Left lung (tissue), 14 donors: ENCODE measurements at places on chromosomes 3 and 15.
A peak's percentile ranks its signal among the peaks of the same experiment; 100 is the strongest.

- no peak for DNase-seq
Observed at GRCh38 chr3:188257384-188258026, 103.5 kb downstream of the LPP start.

GRCh38 chr3:185926445-185926844 is 11.4 kb downstream of the TRA2B start:
- DNase-seq: no peak

DNA sequence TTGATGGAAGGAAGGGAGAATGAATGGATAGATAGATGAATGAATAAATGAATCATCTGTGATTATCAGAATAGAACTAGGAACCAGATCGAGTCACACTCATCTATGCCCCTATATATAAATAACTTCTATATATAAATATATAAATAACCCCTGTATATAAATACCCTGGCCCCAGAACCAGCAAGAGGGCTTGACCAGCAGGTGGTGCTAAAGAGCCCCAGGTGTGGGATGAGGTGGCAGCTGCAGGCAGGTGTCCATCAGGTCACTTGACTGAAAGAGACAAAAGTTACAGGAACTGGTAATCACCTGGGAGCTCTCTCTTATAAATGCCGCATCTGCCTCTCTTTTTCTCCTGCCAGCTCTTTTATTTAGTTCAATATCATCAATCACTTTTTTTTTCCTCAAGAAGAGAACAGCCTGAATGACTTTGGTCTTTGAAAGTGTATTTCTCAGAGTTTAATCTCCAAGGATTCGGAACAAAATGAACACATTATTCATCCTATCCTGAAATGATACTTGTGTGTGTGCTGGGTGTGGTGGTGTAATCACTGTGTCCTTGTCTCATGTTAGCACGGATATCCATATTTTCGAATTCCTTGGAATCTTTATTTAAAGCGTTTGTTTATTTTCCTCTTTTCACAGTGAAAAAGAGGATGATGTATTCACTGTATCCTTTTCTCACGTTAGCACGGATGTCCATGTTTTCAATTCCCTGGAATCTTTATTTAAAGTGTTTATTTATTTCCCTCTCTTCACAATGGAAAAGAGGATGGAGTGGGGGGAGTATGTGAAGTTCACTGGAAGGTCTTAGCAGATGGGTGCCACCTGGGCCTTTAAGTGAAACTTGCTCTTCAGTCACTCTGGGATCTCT is 35.4 kb upstream of the ATG7 start:
- DNase-seq: peak; percentile 46

DNA sequence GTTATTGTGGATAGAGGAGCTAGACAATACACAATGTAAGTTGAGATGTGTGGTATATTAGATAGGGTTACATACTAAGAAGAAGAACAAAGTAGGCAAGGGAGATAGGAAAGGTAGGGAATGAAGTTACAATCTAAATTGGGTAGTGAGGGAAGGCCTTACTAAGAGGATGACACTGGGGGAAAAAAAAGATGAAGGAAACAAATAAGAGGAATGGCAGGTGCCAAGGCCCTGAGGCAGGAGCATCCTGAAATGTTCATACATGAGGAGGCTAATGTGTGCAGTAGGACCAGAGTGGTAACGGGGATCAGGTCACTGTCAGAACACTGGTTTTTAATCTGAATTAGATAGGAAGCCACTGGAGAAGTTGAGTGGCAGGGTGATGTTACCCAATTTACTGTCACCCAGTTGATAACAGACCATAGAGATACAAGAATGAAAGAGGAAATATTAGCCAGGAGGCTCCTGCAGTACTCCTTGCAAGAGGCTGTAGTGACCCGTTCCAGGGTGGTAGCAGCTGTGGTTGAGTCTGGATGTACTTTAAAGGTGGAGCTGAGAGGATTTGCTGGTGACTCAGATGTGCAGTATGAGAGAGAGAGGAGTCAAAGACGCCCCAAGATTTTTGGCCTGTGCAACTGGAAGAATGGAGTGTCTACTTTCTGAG is 14.4 kb downstream of the RTP1 start:
- DNase-seq: no peak

- DNase-seq: no peak
Observed at GRCh38 chr3:191238321-191238817, 39.3 kb downstream of the OSTN start.

- no peak for DNase-seq
Observed at GRCh38 chr3:132822266-132822665, 100.1 kb upstream of the NPHP3 start.

GRCh38 chr3:11661827-11662226 is 18.1 kb upstream of the VGLL4 start:
- DNase-seq: no peak

DNA sequence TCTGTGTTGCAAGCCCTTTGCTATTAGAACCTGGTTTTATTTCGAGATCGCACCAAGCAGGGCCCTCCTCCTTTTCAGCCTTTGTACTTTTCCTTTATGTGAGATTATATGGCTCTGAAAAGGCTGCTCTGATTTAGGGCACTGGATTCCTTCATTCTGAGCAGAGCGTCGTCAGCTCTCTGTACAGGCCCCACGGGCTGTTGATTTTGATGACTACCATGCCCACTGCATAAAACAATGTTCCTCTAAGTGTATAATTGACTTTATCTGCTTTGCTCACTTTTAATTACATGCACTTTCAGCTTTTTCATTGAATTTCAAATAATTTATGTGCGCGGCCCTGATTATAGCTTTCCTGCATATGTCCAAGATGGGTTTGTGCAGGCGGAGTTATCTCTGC is 4.4 kb upstream of the PSMD6 start:
- no peak for DNase-seq

- DNase-seq: no peak
Observed at GRCh38 chr3:157347577-157348303, 88.9 kb upstream of the PTX3 start.

GRCh38 chr15:67082007-67082536 is 16.7 kb downstream of the SMAD3 start:
- no peak for DNase-seq

GRCh38 chr3:136270179-136270578 is 20.0 kb downstream of the PCCB start:
- DNase-seq: no peak

DNA sequence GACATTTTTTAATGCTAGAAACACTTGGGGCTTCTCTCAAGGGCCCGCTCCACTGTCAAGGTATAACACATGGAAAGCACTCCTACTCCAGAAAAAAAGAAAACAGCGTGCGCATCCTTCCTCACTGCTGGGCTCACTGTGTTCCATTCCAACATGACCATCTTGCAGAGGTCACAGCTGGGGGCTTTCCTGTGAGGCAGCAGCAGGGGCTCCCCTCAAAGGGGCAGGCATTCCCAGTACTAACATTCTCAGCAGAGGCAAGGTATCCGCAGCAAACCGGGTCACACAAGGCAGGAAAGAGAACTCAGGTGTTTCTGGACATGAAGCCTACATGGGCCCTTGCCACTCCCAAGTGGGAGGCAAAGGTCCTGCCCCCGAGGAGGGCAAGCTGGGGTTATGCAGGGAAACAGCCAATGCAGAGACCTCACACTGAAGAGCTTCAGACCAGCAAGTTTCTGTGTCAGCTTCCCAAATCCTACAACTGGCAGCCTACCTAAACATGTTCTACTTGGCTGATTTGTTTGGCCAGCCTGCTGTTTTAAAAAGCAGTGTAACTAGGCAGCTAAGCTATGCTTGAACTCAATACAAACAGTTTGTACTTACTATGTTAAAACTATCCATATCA is 6.4 kb downstream of the BDH1 start:
- DNase-seq: no peak
